Right ventricle myocardium inferior (tissue), 1 donor: ENCODE measurements at places on chromosomes 6 and 20. TPM values are rescaled to one million over a fixed set of nuclear protein-coding genes. Genes with fewer than 3 reads are reported as not detected.

CST7 gene
- total RNA-seq: 1.4 TPM

OR2H1 gene
- not detected for total RNA-seq

EYA4 gene
- total RNA-seq: 19.5 TPM

NRSN1 gene
- not detected for total RNA-seq

KCNK5 gene
- 0.60 TPM for total RNA-seq

TRIM15 gene
- total RNA-seq: not detected

BMP2 gene
- 2.3 TPM for total RNA-seq

KIAA1755 gene
- total RNA-seq: 7.9 TPM

C6orf132 gene
- 2.0 TPM for total RNA-seq

JPH2 gene
- 197 TPM for total RNA-seq

SGK1 gene
- 28.1 TPM for total RNA-seq

HRH3 gene
- total RNA-seq: not detected

NKX2-2 gene
- not detected for total RNA-seq

ELOVL5 gene
- 28.0 TPM for total RNA-seq

NHLRC1 gene
- total RNA-seq: 1.2 TPM

SRSF3 gene
- total RNA-seq: 119 TPM

PRL gene
- total RNA-seq: not detected
